CD4-positive, alpha-beta T cell (primary cell): ENCODE measurements at places on chromosomes 6 and 20.
A peak's percentile ranks its signal among the peaks of the same experiment; 100 is the strongest.

GRCh38 chr20:21266191-21266536 is 37.0 kb upstream of the XRN2 start:
- H3K27me3 ChIP-seq = no peaks in the 10 kb centered on the region
- H3K36me3 ChIP-seq = no peaks in the 10 kb centered on the region
- no peak for DNase-seq
- no peak overlapping the region for H3K4me3 ChIP-seq
- no peaks in the 10 kb centered on the region for H3K4me1 ChIP-seq

GRCh38 chr20:47133809-47134456 is 222.6 kb downstream of the ZMYND8 start:
- H3K4me1 ChIP-seq = no peaks in the 10 kb centered on the region
- DNase-seq = no peak
- H3K36me3 ChIP-seq = no peaks in the 10 kb centered on the region
- H3K4me3 ChIP-seq = no peak overlapping the region

DNA sequence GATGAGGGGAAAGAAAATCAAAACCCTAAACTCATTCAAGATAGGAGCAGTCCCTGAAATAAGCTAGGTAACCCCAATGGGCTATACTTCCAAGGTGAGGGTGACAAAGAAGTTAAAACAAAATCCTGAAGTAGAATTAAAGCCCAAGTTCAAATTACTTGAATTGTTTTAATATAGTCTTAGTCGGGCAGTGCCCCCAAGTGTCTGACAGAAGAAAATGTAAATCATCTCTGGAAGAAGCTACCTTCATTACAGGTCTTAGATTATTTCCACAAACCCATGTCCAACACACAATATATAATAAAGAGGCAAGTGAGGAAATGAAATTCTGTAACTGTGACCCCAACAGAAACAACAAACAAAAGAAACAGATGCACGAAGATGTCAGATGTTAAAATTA is 36.8 kb upstream of the L3MBTL3 start:
- H3K4me3 ChIP-seq = no peak overlapping the region
- H3K27ac ChIP-seq = no peak overlapping the region
- DNase-seq = no peak
- no peaks in the 10 kb centered on the region for H3K36me3 ChIP-seq

- no peaks in the 10 kb centered on the region for H3K4me1 ChIP-seq
- H3K4me3 ChIP-seq = no peak overlapping the region
- DNase-seq = no peak
- H3K27ac ChIP-seq = no peak overlapping the region
- peaks cover 16% of the 10 kb centered on the region for H3K27me3 ChIP-seq
Observed at GRCh38 chr20:1784586-1784985, 110.6 kb upstream of the SIRPA start.

GRCh38 chr6:7025861-7026260 is 81.9 kb upstream of the RREB1 start:
- no peaks in the 10 kb centered on the region for H3K4me1 ChIP-seq
- no peaks in the 10 kb centered on the region for H3K36me3 ChIP-seq
- no peak overlapping the region for H3K27ac ChIP-seq

- peak; percentile 31 for DNase-seq
- H3K27me3 ChIP-seq = no peaks in the 10 kb centered on the region
- no peak overlapping the region for H3K4me3 ChIP-seq
- H3K4me1 ChIP-seq = no peaks in the 10 kb centered on the region
- H3K36me3 ChIP-seq = no peaks in the 10 kb centered on the region
Observed at GRCh38 chr6:128731249-128732165, 151.4 kb upstream of the LAMA2 start.

DNA sequence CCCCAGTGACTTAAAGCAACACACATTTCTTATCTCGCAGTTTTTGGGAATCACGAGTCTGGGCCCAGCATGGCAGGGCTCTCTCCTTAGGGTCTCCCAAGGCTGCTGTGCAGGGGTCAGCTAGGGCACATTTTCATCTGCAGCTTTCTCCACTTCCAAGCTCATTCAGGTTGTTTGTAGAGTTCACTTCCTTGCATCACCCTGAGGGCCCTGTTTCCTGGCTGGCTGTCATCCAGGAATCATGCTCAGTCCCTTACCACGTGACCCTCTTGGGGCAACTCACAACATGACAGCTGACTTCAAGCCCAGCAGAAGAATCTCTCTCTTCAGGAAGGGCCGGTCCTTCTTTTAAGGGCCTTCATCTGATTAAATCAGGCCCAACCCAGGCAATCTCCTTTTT is 21.3 kb downstream of the SNAP25 start:
- H3K36me3 ChIP-seq = no peaks in the 10 kb centered on the region
- no peak for DNase-seq
- no peaks in the 10 kb centered on the region for H3K4me1 ChIP-seq
- H3K4me3 ChIP-seq = no peak overlapping the region
- no peaks in the 10 kb centered on the region for H3K27me3 ChIP-seq
- no peak overlapping the region for H3K27ac ChIP-seq

GRCh38 chr6:81487489-81487888 is 265.0 kb downstream of the TENT5A start:
- H3K4me3 ChIP-seq = no peak overlapping the region
- no peaks in the 10 kb centered on the region for H3K27me3 ChIP-seq
- no peak overlapping the region for H3K27ac ChIP-seq
- H3K4me1 ChIP-seq = no peaks in the 10 kb centered on the region

- no peak for DNase-seq
- no peak overlapping the region for H3K27ac ChIP-seq
- H3K36me3 ChIP-seq = peaks cover 4% of the 10 kb centered on the region
- peaks cover 58% of the 10 kb centered on the region for H3K4me1 ChIP-seq
- H3K27me3 ChIP-seq = no peaks in the 10 kb centered on the region
- H3K4me3 ChIP-seq = peak overlapping the region; percentile 100
Observed at GRCh38 chr20:37526238-37526838, 1.3 kb downstream of the BLCAP start.

DNA sequence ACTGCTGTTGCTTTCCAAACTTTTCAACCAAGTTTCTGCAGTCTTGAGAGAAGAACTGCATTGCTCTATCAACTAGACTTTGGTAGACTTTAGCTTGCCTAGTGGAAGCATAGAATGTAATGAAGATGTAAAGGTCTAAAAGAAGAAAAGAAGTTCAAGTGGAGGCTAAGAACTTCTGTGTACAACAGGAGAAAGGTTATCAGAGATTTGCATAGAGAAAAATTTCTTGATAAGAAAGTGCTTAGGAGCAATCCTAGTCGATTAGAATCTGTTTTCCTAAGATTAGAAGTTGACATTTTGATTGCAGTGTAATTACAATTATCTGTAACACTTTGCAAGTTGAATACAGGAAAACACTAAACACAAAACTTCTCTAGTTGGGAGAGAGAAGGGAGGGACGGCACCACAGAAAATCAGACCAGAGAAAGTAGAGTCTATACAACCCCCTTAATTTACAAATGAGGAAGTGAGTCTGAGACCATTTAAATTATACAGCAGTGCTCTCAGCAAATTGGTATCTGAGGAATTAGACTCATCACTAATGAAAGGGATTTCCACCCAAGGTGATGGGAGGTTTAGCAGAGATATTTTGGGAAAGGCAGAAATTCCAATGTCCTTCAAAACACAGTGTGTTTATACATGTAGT is 194.3 kb upstream of the MARCKS start:
- DNase-seq = no peak
- no peak overlapping the region for H3K4me3 ChIP-seq
- H3K36me3 ChIP-seq = no peaks in the 10 kb centered on the region
- no peaks in the 10 kb centered on the region for H3K4me1 ChIP-seq
- H3K27me3 ChIP-seq = no peaks in the 10 kb centered on the region
- no peak overlapping the region for H3K27ac ChIP-seq
